Muscle of leg (tissue), 16 donors: ENCODE measurements at places on chromosomes 7 and 10. TPM values are rescaled to one million over a fixed set of nuclear protein-coding genes. Genes with fewer than 3 reads are reported as not detected.
A peak's percentile ranks its signal among the peaks of the same experiment; 100 is the strongest.

GRCh38 chr10:27857616-27858015 lies 112.0 kb upstream of the MKX start:
- H3K27ac ChIP-seq = no peak overlapping the region
- H3K27me3 ChIP-seq = no peaks in the 10 kb centered on the region
- H3K4me1 ChIP-seq = no peaks in the 10 kb centered on the region
- no peak for DNase-seq
- no peaks in the 10 kb centered on the region for H3K36me3 ChIP-seq

GRCh38 chr10:33088990-33089389 lies 131.0 kb upstream of the ITGB1 start:
- no peak for DNase-seq
- no peaks in the 10 kb centered on the region for H3K36me3 ChIP-seq
- no peak overlapping the region for H3K27ac ChIP-seq
- H3K27me3 ChIP-seq = no peaks in the 10 kb centered on the region

DNA sequence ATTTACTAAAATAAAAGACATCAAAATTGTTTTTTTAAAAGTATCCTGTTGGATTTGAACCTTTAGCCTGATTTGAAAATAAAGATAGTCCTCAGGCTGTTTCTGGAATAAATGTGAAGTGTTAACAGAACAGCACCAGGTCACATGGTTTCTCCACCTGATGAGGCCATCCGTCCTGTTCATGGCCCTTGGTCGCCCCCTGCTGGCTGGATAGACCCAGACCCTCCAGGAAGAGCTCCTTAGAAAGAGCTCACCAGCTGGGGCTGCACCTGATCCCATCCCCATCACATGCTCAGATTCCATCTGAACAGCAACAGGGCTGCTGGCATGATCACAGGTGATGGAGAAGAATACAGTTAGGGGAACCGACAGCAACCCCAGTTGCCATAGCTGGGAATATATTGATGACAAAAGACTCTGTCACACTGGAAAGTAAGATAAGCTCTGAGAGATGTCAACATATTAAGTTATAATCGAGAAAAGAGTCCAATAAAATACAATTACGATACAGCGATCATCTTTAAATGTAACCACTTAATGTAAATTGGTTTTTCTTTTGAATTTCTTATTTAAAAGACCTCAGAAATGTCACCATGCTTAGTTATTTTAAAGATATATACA lies 4.8 kb downstream of the OR2A14 start:
- peak; percentile 79 for DNase-seq
- no peak overlapping the region for H3K4me3 ChIP-seq
- no peak overlapping the region for H3K27ac ChIP-seq
- no peaks in the 10 kb centered on the region for H3K27me3 ChIP-seq
- no peaks in the 10 kb centered on the region for H3K4me1 ChIP-seq
- H3K36me3 ChIP-seq = no peaks in the 10 kb centered on the region

DNA sequence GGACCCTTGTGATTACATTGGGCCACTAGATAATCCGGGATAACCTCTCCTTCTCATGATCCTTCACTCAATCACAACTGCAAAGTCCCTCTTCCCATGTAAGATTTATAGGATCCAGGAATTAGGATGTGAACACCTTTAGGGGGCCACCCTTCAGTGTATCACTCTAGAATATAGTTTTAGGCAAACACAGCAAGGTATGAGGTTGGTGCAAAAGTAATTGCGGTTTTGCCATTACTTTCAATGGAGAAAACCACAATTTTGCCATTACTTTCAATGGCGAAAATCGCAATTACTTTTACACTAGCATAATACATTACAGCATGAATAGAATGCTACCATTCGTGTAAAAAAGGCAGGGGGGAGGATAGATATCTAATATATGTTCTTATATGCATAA lies 104.0 kb downstream of the BAMBI start:
- no peaks in the 10 kb centered on the region for H3K4me1 ChIP-seq
- no peak overlapping the region for H3K27ac ChIP-seq
- no peak for DNase-seq
- no peaks in the 10 kb centered on the region for H3K36me3 ChIP-seq
- no peaks in the 10 kb centered on the region for H3K27me3 ChIP-seq
- H3K4me3 ChIP-seq = no peak overlapping the region

- peaks cover 9% of the 10 kb centered on the region for H3K4me1 ChIP-seq
- no peak overlapping the region for H3K4me3 ChIP-seq
- no peak for DNase-seq
- H3K36me3 ChIP-seq = peaks cover 21% of the 10 kb centered on the region
- H3K27me3 ChIP-seq = no peaks in the 10 kb centered on the region
Measured at GRCh38 chr10:131964298-131964697, 17.4 kb downstream of the BNIP3 start.

DNA sequence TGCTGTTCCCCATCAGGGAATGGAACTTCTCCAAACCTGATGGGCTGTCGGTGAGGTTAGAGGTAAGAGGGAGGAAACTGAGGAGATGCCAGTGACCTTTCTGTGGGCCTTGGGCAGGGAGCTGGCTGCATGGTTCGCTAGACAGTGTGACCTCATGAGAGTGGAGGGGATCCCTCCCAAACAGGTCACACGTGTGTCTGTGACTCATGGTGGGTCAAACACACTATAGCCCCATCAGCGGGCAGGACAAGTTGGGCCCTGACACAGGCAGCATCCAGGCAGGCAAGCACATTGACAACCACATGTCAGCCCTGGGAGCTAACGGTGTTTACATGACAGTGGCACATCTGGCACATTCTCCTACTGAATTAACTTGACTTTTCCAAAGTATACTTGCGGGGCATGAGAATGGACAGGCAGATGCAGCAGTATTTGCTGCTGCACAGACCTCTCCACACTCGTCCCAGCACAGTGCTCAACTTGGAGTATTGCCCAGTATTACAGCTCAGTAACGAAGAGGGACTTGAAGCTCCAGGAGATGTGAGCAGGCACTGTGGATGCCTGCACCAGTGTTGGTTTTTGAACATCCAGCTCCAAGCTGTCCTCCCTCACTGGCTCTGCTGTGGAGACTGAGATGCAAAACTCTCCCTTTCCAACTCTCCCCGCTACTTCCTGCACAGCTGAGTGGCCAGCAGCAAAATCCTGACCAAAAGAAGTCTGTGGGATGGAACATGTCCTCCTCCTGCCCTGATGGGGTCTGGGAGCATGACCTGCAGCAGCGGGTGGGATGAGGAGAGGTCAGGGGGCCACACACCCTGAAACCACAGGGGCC lies 199.6 kb downstream of the WDR37 start:
- no peak overlapping the region for H3K4me3 ChIP-seq
- peaks cover 5% of the 10 kb centered on the region for H3K27me3 ChIP-seq
- no peaks in the 10 kb centered on the region for H3K4me1 ChIP-seq
- DNase-seq = no peak

DNA sequence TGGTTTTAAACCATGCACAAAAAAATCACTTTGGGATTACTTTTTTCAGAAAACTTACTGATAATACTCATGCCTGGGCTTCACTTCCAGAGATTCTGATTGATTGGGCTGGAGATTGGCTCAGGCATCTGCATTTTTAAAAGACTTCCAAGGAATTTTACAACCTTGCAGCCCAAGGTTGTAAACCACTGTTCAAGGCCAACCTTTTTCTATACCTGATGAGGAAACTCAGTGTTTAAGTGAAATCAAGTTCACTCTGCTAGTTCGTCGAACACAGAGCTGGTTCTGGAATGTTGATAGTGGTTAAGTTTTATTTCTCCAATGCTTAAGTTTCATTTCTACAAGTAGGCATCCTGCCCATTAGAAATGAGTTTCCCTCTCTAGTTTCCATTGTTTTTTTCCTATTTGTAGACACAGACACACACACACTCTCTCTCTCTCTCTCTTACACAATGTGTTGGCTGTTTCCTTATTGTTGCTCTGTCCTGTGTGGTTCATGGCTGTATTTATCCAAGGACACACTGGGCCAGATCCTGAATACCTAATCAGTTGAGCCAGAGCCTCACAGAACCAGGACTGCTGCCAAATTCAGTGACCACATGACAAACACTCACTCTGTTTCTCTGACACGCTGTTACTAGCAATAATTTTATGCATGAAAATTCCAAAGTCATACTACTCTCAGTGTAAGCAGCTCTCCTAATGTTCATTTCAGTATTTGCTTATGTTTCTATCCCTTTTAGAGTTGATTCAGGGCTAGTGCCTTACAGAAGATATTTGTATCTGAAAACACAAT lies 3.7 kb upstream of the IFIT1B start:
- no peaks in the 10 kb centered on the region for H3K27me3 ChIP-seq
- no peaks in the 10 kb centered on the region for H3K36me3 ChIP-seq
- peak; percentile 97 for DNase-seq
- peak overlapping the region; percentile 69 for H3K27ac ChIP-seq
- H3K4me3 ChIP-seq = no peak overlapping the region

NCOA4 gene
- total RNA-seq = 135 TPM

DNA sequence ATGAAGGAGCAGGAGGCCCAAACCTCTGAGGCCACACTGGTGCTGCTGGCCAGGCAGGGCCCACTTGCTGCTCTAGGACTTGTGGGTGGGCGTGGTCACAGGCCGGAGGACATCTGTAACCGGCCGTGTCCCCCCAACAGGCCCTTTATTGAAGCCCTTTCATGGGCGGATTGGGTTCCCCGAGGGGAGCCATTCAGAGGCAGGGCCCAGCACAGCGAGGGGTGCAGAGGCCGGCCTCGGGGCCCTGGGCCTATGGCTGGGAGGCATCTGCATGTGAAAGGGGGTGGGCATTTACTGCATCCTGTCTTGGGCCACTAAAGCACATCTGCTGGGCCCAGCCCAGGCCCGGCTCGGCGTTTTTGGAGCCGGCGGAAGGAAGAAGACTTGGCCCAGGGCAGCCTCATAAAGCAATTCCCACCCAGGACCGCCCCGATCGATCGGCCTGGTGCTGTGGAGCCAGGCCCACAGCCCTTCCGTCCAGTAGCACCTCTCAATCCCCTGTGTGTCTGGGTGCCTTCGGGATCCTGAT lies 8.4 kb downstream of the LHPP start:
- no peak for DNase-seq
- H3K36me3 ChIP-seq = no peaks in the 10 kb centered on the region
- no peaks in the 10 kb centered on the region for H3K4me1 ChIP-seq
- H3K27me3 ChIP-seq = no peaks in the 10 kb centered on the region
- no peak overlapping the region for H3K4me3 ChIP-seq
